ENCODE measurements at places on chromosomes 13 and 19.

- no peak for DNase-seq
Measured at GRCh38 chr19:3121396-3121795, 14.4 kb upstream of the GNA15 start.

DNA sequence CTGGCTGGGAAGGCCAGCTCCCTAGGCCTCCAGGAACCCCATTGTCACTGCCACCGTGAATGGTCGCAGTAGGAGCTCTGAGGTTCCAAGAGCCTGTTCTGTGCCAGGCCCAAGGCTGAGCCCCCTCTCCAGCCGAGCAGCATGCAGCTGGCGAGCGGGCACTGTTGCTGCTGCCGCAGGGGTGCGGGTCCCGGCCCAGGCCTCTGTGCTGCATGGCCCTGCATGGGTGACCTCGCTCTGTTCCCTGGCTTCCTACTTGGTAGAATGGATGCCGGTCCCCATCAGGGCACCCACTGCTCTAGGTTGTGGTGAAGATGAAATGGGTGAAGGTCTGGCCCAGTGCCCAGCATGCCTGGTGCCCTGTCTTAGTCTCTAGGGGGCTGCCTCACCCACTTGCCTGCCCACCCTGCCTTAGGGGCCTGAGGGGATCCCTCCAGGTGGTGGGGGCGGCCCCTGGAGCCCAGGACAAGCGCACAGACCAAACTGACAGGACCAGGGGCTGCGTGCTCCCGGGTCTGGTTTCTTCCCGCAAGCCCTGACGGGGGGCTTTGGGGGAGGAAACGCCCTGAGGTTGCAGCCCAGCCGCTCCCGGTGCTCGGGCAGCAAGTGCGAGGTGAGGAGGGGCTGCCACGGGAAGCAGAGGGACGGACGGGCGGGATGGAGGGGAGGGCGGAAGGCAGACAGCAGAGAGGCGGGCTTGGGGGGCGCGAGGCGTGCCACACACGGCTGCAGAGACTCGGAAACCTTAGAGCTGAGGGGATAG lies 8.7 kb upstream of the UQCR11 start:
- no peak for DNase-seq

GRCh38 chr19:9986787-9987281 lies 23.5 kb downstream of the COL5A3 start:
- DNase-seq = no peak

DNA sequence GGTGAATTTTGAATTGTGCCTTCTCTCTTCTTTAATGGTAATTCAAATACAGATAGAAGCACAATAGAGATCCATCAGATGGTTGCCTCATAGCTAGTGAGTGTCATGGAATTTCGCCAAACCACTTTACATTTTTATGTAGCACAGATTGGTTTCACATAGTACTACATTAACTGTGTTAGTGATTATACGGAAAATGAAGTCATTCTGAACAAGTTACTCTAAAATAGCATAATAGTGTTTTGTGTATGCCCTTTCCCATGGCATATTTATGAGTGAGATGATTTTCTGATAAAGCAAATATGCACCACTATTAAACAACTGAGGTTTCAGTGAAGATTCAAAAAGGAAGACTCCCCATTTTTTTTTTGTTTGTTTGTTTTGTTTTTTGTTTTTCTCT lies 1623.5 kb downstream of the PCDH9 start:
- DNase-seq = no peak

- DNase-seq = peak; percentile 5
Measured at GRCh38 chr13:24995225-24995804, 100.6 kb upstream of the PABPC3 start.

DNA sequence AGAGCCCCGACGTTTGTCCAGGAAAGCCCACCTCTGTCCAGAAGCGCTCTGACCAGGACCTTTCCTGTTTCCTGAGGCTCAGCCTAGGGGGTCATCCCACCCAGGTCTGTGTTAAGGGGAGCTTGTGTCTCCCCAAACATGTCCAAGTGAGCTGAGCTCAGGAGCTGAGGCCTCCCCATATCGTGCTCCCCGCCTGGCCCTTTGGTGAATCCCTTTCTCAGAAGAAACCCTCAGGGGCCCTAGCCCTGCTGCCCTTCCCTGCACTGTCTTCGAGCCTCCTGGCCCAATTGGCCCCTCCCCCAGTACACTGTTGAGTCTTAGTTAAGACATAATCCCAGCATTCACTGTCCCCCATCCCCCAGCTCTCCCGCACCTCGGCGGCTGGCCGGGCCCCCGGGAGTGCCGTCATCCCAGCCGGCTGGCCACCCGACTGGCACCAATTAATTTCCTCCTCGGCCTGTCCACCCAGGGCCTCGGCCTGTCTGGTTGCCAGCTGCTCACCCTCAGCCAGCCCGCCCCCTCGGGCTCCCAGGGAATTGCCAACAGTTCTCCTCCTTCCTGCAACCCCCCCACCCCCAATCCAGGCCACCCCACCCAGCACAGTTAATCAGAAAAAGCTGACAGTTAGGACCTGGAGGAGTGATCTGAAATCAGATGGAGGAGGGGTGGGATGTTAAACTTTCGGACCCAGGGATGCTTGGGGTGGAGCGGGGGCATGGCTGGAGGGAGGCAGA lies 13.6 kb downstream of the IER2 start:
- no peak for DNase-seq

DNA sequence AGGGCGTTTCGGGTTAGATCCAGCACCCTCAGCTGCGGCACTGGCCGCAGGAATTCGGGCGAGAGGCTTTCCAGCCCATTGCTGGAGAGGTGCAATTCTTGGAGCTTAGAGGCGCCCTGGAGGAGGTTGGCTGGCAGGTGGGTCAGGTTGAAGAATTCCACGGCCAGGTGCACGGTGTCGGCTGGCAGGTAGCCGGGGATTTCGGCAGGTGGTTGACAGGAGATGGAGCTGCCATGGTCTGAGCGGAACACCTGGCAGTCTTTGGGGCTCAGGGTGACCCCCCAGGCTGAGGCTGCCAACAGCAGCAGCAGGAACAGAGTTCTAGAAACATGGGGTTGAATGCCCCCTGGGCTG lies 1.3 kb downstream of the LRG1 start:
- DNase-seq = no peak

DNA sequence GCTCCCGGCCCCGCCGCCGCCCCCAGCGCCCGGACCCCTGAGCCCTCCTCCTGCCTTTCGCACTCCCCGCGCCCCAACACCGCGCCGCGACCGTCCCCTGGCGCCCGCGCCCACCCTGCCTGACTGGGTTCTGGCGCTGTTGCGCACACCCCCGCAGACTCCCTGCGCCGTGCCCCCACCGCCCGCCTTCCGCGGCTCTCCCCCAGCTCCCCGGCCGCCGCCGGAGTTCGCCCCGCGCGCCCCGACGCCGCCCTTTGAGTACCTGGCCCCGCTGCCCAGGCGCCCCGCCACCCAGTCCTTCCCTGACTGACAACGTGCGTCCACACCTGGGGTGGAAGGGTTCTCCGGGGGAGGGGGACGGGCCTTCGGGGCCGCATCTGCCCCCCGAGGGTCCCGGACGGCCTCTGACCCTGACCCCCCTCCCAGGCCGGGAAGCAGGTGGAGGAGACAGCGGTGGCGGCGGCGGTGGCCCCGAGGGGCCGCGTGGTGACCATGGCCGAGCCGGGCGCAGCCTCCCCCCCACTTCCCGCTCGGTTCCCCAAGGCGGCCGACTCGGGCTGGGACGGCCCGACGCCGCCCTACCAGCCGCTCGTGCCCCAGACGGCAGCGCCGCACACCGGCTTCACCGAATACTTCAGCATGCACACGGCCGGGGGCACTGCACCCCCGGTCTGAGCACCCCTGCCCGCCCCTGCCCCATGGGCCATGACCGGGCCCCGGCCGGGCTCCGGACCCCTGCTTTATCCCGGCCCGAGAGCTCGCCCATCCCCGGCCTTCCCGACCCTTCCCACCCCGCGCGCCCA lies 1.4 kb upstream of the MEGF8 start:
- DNase-seq = no peak

DNA sequence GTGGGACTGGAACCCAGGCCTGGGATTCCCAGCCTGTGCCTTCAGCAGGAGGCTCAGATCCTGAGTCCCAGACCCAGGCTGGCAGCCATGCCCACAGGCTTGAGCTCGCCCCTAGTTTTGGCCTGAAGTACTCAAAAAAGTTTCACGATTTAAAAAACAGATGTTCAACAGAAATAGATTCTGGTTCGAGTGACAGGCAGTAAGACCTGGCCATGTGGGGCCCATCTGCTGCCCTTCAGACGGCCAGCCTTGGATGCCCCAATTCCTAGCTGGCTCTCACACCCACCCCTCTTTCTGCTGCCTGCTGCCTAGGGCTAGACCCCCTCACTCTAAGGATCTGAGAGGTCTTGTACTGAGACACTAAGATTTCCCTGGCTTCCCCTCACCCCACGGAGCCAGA lies 2.8 kb upstream of the DMPK start:
- DNase-seq = no peak

- DNase-seq = no peak
Measured at GRCh38 chr13:24650161-24650560, 30.0 kb upstream of the ATP12A start.

GRCh38 chr19:10921910-10922637 lies 6.4 kb downstream of the YIPF2 start:
- DNase-seq = no peak

DNA sequence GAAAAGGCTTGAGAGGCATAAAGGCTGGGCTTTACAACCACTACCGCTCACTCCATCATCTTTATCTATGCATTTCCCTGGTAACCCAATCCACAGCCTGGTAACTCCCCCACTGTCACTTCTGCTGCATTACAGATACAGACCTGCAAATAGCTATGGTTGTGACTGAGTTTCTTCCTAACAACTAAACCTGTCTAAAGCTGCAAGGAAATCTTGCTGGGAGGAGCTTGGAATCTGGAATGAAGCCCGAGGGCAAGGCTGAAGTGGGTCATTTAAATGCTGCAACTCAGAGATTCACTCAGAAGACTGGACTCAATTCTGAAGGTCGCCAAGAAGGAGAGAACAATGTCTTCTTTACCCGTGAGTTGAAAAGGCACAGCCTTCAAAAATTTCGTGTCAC lies at the start of gene LGALS13:
TSS of gene LGALS13 (plus strand) at position 301 of the 400 bp plus-strand sequence. CDS start at position 346, 45 bp downstream.
- DNase-seq = no peak

GRCh38 chr19:55460670-55461258 lies 678 bp downstream of the ISOC2 start:
- no peak for DNase-seq

- DNase-seq = no peak
Measured at GRCh38 chr13:41973247-41973741, 12.4 kb upstream of the VWA8 start.

DNA sequence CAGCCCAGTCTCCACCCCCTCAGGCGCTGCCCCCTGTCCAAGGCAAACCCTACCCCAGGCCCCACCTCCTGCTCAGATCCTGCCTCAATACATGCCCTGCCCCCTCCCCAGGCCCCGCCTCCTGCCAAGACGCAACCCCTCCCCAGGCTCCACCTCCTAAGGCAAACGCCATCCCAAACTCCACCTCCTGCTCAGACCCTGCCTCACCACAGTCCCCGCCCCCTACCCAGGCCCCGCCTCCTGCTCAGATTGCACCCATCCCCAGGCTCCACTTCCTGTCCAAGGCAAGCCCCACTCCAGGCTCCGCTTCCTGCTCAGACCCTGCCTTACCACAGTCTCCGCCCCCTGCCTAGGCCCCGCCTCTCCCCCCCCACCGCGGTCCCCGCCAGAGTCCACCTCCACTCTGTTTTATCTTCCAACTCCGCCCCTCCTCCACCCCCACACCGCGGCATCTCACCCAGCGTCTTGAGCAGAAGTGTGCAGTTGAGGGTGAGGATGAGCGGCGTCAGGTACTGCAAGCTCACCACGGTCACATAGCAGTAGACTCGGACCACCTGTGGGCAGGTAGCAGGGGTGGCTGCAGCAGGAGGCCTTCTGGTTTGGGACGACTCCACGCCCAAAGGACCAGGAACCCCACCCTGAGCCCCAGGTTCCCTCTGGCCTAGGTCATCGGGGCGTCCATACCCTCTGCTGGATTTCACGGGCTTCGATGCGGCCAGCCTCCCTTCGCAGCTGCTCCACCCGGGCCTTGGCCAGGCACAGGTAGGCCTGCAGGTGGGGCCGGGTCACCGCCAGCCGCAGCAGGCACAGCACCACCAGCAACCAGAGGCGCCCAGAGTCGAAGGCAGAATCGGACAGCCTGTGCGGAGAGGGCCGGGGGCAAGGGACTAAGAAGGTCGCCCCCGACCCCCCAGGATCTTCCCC lies 17.7 kb downstream of the TMEM161A start:
- no peak for DNase-seq

- no peak for DNase-seq
Measured at GRCh38 chr19:41868989-41869300, 8.1 kb upstream of the CD79A start.

GRCh38 chr19:16605553-16605994 lies 22.4 kb downstream of the MED26 start:
- DNase-seq = no peak

Data from stimulated activated CD8-positive, alpha-beta memory T cell treated with anti-CD3 and anti-CD28 coated beads, Interleukin-2, amount 100 ng/mL, for 1 hour (primary cell).